Heart right ventricle (tissue), 16 donors: ENCODE measurements at places on chromosomes 12 and 14. TPM values are rescaled to one million over a fixed set of nuclear protein-coding genes. Genes with fewer than 3 reads are reported as not detected.

GRCh38 chr12:111636209-111636945 lies 37.3 kb upstream of the ATXN2 start:
- no peaks in the 10 kb centered on the region for H3K27me3 ChIP-seq
- peaks cover 20% of the 10 kb centered on the region for H3K4me1 ChIP-seq
- no peaks in the 10 kb centered on the region for H3K36me3 ChIP-seq
- no peak overlapping the region for H3K4me3 ChIP-seq
- peak overlapping the region; percentile 38 for H3K27ac ChIP-seq

DNA sequence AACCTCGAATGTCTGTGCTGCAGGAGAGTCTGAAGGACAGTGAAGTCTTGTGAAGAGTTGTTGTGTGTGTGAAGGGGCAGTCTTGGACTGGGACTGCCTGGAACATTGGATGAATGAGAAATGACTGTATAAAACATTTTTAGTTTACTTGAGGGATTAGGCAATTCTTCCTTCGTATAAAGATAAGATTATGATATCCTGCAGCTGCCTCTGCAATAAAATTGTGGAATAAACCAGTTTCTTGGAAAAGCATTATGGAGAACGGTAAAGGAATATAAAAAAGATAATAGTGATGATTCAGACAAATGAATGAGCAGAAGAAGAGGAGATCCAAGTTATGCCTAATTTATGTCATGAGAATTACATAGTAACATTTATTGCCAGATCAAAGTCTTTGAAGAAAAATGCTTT lies 30.9 kb upstream of the LUM start:
- peaks cover 2% of the 10 kb centered on the region for H3K36me3 ChIP-seq
- H3K4me1 ChIP-seq = peaks cover 25% of the 10 kb centered on the region
- no peak for DNase-seq
- H3K4me3 ChIP-seq = no peak overlapping the region

GRCh38 chr14:51081712-51082111 lies 13.2 kb downstream of the TRIM9 start:
- no peak overlapping the region for H3K4me3 ChIP-seq
- peaks cover 6% of the 10 kb centered on the region for H3K4me1 ChIP-seq
- no peak for DNase-seq
- no peaks in the 10 kb centered on the region for H3K36me3 ChIP-seq

- DNase-seq = no peak
- no peak overlapping the region for H3K4me3 ChIP-seq
- H3K36me3 ChIP-seq = no peaks in the 10 kb centered on the region
These were observed 4.4 kb upstream of the B4GALNT1 start for GRCh38 chr12:57637364-57637763.

DNA sequence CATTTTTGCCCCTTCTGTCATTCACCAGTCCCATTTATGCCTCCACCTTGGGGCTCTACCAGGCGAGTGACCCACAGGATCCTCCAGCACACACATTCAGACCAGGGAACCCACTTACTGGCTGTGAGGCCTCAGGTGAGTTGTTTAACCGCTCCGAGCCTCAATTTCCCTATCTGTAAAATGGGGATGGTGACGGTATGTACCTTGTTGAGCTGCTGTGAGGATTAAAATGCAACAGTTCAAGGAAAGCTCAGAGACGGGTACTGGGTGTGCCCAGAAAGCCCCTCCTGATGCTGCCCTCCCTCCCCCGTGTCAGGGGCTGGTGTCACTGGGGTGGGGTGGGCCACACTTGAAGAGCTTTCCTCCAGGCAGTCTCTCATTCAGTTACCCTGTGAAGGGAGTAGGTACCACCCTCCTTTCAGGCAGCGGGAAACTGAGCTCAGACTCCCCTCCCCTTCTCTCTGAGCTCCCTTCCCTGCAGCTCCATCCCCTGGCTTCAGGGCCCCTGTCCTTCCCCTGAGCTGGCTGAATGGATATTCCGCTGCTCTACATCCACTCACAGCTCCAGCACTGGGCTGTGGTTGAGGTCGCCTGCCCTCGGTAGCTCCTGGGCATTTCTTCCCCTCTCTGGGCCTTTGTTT lies 1.4 kb upstream of the SERPINA1 start:
- H3K4me3 ChIP-seq = peak overlapping the region; percentile 51
- H3K36me3 ChIP-seq = no peaks in the 10 kb centered on the region
- DNase-seq = no peak
- no peak overlapping the region for H3K27ac ChIP-seq
- peaks cover 14% of the 10 kb centered on the region for H3K27me3 ChIP-seq

DNA sequence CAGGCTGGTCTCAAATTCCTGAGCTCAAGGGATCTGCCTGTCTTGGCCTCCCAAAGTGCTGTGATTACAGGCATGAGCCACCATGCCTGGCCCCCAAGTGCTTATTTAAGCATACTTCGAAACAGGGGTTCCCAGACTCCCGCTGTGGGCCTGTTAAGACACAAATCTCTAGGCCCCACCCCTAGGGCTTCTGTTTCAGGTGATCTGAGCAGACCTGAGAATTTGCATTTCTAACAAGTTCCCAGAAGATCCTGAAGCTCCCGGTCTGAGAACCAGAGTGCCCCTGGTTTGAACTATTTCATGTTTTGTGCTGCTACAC lies 25.0 kb downstream of the GCH1 start:
- no peaks in the 10 kb centered on the region for H3K27me3 ChIP-seq
- H3K4me1 ChIP-seq = no peaks in the 10 kb centered on the region
- H3K27ac ChIP-seq = no peak overlapping the region
- no peak for DNase-seq
- H3K36me3 ChIP-seq = no peaks in the 10 kb centered on the region

DNA sequence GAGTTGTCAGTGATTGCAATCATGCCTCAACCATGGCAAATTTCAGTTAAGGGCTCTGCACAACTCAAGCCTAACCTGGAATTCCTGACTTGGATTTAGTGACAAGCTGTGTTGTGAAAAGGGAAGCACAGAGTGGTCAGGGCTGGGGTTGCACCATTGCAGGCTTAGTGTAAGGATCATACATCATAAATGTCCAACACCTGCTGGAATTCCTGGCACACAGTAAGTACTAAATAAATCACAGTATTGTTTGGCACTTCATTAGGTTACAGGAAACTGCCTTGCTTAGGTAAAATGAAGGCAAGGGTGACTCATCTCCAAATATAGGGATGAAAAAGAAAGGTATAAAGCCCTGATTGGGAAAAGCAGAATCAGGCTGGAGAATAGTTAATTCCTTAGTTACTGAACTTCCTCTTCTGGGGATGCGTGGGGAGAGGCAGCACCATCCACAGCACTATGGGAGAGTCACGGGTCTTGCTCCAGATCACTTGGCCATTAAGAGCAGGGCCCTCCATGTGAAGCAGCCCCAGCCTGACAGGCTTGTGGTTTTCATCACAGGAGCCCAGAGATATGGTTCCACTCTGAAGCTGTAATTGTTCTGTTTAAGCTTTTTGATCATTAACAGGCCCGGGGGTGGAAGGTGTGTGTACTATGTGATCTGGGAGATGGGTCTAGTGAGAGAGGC lies 39.7 kb downstream of the SLC8A3 start:
- no peak overlapping the region for H3K4me3 ChIP-seq
- H3K27me3 ChIP-seq = peaks cover 15% of the 10 kb centered on the region
- H3K4me1 ChIP-seq = no peaks in the 10 kb centered on the region
- no peak for DNase-seq
- H3K36me3 ChIP-seq = no peaks in the 10 kb centered on the region

DNA sequence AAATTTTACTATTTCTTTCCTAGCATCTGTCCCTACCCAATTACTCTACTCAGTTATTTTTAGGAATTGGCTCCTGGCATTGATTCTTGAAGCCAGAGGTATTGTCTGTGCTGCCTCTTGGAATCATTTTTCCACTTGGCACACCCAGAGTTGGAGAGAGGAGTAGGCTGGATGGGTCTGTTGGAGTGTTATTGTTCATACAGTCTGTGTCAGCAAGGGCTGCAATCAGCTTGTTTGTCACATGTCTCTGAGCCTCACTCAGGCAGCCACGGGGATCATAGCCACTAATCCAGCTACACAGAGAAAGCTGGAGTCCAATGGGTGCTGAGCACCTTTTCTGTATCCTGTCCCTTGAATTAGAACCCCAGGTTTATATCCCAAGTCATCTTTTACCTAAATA lies 176.0 kb upstream of the DYRK2 start:
- peaks cover 30% of the 10 kb centered on the region for H3K4me1 ChIP-seq
- peak overlapping the region; percentile 56 for H3K27ac ChIP-seq
- no peaks in the 10 kb centered on the region for H3K27me3 ChIP-seq
- no peak overlapping the region for H3K4me3 ChIP-seq
- H3K36me3 ChIP-seq = no peaks in the 10 kb centered on the region

- H3K36me3 ChIP-seq = peaks cover 13% of the 10 kb centered on the region
- no peaks in the 10 kb centered on the region for H3K27me3 ChIP-seq
- H3K4me3 ChIP-seq = peak overlapping the region; percentile 79
- H3K27ac ChIP-seq = peak overlapping the region; percentile 100
- no peak for DNase-seq
- peaks cover 22% of the 10 kb centered on the region for H3K4me1 ChIP-seq
These were observed 8.9 kb downstream of the CDKN1B start for GRCh38 chr12:12725956-12726554.

GRCh38 chr14:75609606-75610475 lies 31.4 kb downstream of the FLVCR2 start:
- H3K4me1 ChIP-seq = peaks cover 44% of the 10 kb centered on the region
- H3K27ac ChIP-seq = peak overlapping the region; percentile 81
- no peaks in the 10 kb centered on the region for H3K36me3 ChIP-seq
- H3K4me3 ChIP-seq = no peak overlapping the region

- H3K4me1 ChIP-seq = no peaks in the 10 kb centered on the region
- DNase-seq = no peak
- no peak overlapping the region for H3K27ac ChIP-seq
These were observed 24.3 kb downstream of the SLC41A2 start for GRCh38 chr12:104933778-104934177.

- H3K4me1 ChIP-seq = no peaks in the 10 kb centered on the region
- no peaks in the 10 kb centered on the region for H3K36me3 ChIP-seq
- no peaks in the 10 kb centered on the region for H3K27me3 ChIP-seq
- H3K4me3 ChIP-seq = no peak overlapping the region
These were observed 103.9 kb upstream of the TMEM132C start for GRCh38 chr12:128163086-128163485.

- no peaks in the 10 kb centered on the region for H3K4me1 ChIP-seq
- H3K36me3 ChIP-seq = no peaks in the 10 kb centered on the region
- no peak for DNase-seq
- H3K27me3 ChIP-seq = peaks cover 4% of the 10 kb centered on the region
- no peak overlapping the region for H3K27ac ChIP-seq
- no peak overlapping the region for H3K4me3 ChIP-seq
These were observed 122.8 kb upstream of the RTL1 start for GRCh38 chr14:101026341-101026740.

DNA sequence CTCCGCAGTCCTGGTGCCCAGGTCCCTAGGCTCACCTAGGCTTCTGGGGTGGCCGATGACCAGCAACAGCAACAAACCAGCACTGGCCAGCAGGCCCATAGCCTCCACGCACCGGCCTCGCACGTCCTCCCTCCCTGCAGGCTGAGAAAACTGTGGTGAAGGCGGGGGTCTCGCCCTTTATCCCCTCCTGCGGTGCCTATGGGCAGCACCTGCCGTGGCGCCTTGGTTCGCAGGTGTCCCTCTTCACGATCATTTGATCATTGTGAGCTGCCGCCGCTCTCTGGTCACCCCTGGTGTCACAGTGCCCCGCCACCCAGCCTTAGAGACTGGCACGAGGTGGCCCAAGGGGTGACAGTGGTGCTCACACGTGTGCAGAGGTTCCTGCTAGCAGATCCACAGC lies at the start of gene OVCH1:
TSS of gene OVCH1 (minus strand) at position 99 of the 400 bp plus-strand sequence. CDS start at position 99, 0 bp downstream.
- no peak within 1 kb of the TSS for H3K4me3 ChIP-seq
- peaks cover 2% of the 10 kb centered on the region for H3K36me3 ChIP-seq
- DNase-seq = no peak
- H3K27ac ChIP-seq = no peak within 1 kb of the TSS

DNA sequence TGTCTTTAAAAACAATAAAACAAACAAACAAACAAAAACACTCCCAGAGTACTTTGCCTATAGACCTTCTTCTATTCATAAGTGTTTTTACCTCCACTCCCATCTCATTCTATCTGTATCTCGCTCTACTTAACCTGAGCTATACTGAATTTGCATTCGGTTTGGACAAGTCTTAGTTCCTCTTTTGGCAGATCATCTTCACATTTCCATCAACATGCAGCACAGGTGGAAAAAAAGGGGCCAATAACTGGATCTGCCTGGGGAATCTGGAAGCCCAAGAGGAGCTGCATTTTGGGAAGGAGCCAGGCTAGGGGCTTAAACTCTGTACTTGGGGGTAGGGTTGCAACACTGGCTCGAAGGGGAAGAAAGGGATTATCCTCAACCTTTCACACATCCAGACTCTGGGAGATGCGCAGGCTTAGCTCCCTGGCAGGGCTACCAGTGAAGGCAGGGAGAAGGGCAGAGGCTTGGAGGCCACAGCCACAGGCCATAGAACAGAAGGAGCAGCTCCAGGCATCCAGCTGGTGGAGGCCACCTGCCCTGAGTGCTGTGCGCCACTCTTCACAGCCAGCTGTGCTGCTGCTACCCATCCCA lies 4.1 kb downstream of the NINJ2 start:
- H3K4me3 ChIP-seq = no peak overlapping the region
- no peak for DNase-seq
- H3K36me3 ChIP-seq = no peaks in the 10 kb centered on the region
- H3K4me1 ChIP-seq = peaks cover 28% of the 10 kb centered on the region

DNA sequence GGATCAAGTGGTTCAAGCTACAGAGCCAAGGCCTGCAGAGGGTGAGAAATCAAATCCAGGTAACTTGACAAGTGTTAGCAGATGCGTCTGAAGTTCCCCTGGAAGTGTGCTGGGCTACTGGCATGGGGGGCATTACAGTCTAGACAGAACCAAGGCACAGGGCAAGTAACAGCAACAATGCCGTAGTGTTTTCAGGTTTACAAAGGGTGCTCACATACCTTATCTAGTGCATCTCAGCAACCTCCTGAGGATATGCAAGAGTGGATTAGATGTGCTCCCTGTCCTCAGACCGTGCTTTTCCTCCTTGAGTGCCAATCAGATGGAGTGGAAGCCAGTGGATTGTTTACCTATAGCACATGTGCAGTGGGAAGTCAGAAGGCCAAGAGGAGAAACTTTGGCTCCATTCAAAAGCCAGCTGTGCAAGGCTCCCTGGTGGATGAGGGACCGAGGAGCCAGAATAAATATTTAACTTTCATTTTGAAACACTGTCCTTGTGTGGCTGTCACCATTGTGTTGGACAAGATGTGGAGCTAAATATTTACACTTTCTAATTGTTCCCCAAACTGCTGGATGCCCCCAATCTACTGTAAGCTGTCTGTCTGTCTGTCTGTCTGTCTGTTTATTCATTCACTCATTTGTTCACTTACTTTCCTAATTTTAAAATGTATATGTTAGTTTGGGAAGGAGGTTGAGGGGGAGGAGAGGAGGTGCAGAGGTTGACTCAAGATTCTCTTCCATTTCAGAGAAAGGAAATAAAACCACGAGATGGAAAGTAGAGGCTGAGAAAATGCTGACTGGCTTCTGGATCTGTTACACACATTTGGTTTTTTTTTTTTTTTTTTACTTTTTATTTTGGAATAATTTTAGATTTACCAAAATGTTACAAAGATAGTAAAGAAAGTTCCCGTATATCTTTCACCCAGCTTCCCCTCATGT lies 184.0 kb upstream of the PARP11 start:
- no peak for DNase-seq
- no peaks in the 10 kb centered on the region for H3K36me3 ChIP-seq
- no peak overlapping the region for H3K4me3 ChIP-seq
- H3K27ac ChIP-seq = no peak overlapping the region
- peaks cover 2% of the 10 kb centered on the region for H3K27me3 ChIP-seq

Gene CD163
- total RNA-seq = 15.4 TPM

Gene OTX2
- not detected for total RNA-seq

Gene GARIN6
- total RNA-seq = not detected

Gene RPGRIP1
- 0.25 TPM for total RNA-seq

Gene STON2
- 9.8 TPM for total RNA-seq

Gene KRT71
- total RNA-seq = not detected

Gene IFI27
- 270 TPM for total RNA-seq

Gene DENND5B
- total RNA-seq = 53.7 TPM

Gene TUNAR
- total RNA-seq = not detected

Gene PTGER2
- total RNA-seq = 0.11 TPM
